ENCODE measurements at places on chromosomes 11 and 22. TPM values are rescaled to one million over a fixed set of nuclear protein-coding genes. Genes with fewer than 3 reads are reported as not detected.

DNA sequence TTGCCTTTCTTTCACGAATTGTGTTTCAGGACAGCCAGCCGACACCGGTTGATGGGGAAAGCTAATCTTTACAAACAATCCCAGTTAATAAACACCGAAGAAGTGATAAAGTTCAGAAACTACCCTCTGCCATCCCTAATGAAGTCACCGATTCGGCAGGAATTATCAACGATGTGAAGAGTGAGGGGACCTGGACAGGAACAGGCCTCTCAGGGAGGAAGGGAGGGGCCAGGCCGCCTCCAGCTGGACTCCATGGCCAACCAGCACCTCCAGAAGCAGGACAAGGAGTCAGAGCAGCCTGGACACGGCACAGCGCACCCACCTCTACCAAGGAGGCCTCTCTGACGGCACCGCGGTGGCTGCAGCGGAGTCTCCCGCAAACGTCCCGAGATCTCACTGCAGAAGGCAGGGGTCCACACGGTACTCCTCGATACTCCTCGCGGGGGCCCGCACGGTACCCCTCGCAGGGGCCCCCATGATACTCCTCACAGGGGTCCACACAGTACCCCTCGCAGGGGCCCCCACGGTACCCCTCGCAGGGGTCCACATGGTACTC, 3.9 kb downstream of the TOLLIP start:
- peak overlapping the region; percentile 89 for H3K27ac ChIP-seq
- no peaks in the 10 kb centered on the region for H3K36me3 ChIP-seq
- no peaks in the 10 kb centered on the region for H3K27me3 ChIP-seq
- H3K4me1 ChIP-seq = peaks cover 60% of the 10 kb centered on the region

- no peak for DNase-seq
- no peaks in the 10 kb centered on the region for H3K4me1 ChIP-seq
- H3K4me3 ChIP-seq = no peak overlapping the region
Measured at GRCh38 chr11:60993615-60994014, 22.1 kb downstream of the CD6 start.

The TFIP11 gene
- 24.1 TPM for total RNA-seq

The FDX1 gene
- total RNA-seq = 25.2 TPM

- no peak overlapping the region for H3K4me3 ChIP-seq
- no peaks in the 10 kb centered on the region for H3K4me1 ChIP-seq
- H3K27ac ChIP-seq = no peak overlapping the region
- H3K27me3 ChIP-seq = no peaks in the 10 kb centered on the region
- DNase-seq = no peak
Measured at GRCh38 chr22:42427167-42427566, 5.0 kb downstream of the NFAM1 start.

The JAML gene
- 3.0 TPM for total RNA-seq

The MYRF gene
- 7.6 TPM for total RNA-seq

DNA sequence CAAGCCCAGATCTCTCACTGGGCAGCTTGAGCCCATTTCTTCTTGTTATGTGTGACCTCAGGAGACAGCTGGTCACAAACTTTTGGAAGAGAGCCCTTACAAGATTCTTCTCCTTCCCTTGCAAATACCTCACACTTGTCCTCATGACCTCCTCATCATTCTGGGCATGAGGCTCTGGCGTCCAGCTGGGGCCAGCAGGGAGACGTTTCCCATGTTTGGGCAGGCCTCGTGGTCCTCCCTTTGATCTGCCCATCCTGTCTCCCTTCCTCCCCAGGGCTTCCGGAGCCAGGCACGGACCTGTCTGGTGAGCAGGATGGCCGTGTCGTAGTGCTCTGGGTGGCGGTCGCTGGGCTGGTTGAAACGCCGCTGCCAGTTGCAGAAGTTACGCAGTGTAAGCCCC, 9.7 kb downstream of the ADAMTS8 start:
- H3K27ac ChIP-seq = no peak overlapping the region
- no peak overlapping the region for H3K4me3 ChIP-seq
- H3K4me1 ChIP-seq = no peaks in the 10 kb centered on the region
- no peaks in the 10 kb centered on the region for H3K36me3 ChIP-seq
- DNase-seq = no peak

GRCh38 chr11:75896843-75897419, 81.9 kb downstream of the UVRAG start:
- no peak overlapping the region for H3K27ac ChIP-seq
- no peaks in the 10 kb centered on the region for H3K4me1 ChIP-seq
- no peak overlapping the region for H3K4me3 ChIP-seq
- no peaks in the 10 kb centered on the region for H3K36me3 ChIP-seq
- DNase-seq = no peak
- no peaks in the 10 kb centered on the region for H3K27me3 ChIP-seq

GRCh38 chr11:11498195-11498594, 123.6 kb downstream of the GALNT18 start:
- H3K4me3 ChIP-seq = no peak overlapping the region
- H3K27me3 ChIP-seq = no peaks in the 10 kb centered on the region
- no peak for DNase-seq
- no peaks in the 10 kb centered on the region for H3K36me3 ChIP-seq
- no peak overlapping the region for H3K27ac ChIP-seq

GRCh38 chr11:46554213-46555147, 39.3 kb downstream of the AMBRA1 start:
- H3K4me1 ChIP-seq = peaks cover 15% of the 10 kb centered on the region
- H3K36me3 ChIP-seq = no peaks in the 10 kb centered on the region
- DNase-seq = no peak
- H3K27me3 ChIP-seq = no peaks in the 10 kb centered on the region
- peak overlapping the region; percentile 32 for H3K27ac ChIP-seq
